ENCODE measurements at places on chromosomes 6 and 20.

- no peak for DNase-seq
These were observed 17.0 kb downstream of the RPS6KA2 start for GRCh38 chr6:166610069-166610468.

DNA sequence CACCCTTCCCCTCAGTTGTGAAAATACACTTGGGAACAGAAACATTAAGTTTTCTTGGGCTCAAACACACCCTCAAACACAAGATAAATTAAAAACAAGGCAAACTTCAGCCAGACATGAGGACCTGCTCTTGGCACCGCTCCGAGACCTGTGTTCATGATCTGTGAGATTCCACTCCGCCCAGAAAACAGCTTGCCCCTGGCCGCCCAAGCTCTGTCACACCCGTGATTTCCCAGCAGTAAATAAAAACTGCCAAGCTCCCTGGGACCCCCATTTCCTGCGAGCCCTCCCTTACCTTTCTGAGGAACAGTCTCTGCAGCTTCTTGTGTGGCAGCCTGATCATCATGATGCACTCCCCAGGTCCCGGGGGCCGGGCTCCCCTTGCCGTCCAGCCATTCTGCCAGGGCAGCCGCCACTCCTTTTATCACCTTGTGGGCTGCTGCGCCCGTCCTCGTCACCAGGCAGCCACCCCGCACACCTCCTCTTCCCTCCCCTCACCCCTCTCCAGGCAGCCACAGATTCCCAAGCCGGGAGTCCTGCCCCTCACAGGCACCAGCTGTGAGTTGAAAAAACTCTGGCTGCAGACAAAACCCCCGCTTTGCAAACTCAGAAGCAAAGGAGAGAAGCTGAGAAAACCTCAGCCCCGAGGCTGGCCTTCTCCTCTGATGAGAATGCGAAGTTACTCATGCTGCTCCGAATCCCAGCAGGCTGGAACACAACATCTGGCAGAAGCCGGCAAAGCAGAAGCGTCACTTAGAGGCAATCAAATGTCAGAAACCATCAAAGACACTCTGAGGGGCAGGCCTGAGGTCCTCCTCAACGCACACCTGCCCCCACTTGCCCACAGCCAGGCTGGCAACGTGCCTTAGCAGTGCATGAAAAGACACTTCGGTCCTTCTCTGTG, 130.4 kb upstream of the RPS6KA2 start:
- no peak for DNase-seq

DNA sequence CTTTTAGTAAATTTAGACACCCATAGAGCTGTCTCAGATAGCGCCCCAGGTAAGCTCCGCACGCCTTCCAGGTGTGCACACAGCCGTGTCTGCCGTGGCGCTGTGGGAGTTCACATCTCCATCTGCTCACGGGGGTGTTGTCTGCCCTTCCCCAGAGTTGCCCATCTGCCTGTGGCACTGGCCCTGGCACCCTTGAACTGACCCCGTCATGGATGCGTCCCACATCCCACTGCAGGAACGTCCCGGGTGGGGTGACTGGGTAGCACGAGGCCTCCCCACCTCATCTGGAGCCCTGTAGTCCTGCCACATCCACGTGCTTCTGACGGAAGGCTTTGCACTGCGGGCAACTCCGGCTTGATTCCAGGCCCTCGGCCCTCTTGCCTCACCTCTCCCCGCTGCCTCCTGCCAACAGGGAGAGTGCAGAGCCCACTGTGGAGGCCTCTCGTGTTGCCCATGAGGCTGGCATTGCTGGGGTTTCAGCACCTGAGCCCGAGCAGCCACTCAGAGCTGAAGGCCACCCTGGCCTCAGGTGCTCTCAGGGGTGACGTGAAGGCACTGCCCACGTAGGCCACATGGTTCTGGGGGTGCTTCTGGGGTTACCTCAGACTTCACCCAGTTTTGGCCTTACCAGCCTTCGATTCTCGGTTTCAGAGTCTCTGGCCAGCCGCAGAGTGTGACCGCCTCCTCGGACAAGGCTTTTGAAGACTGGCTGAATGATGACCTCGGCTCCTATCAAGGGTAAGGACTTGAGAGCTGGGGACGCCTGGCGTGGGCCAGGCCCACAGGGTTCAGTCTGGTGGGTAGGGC, 5.1 kb downstream of the ARFGAP1 start:
- DNase-seq, result no peak

DNA sequence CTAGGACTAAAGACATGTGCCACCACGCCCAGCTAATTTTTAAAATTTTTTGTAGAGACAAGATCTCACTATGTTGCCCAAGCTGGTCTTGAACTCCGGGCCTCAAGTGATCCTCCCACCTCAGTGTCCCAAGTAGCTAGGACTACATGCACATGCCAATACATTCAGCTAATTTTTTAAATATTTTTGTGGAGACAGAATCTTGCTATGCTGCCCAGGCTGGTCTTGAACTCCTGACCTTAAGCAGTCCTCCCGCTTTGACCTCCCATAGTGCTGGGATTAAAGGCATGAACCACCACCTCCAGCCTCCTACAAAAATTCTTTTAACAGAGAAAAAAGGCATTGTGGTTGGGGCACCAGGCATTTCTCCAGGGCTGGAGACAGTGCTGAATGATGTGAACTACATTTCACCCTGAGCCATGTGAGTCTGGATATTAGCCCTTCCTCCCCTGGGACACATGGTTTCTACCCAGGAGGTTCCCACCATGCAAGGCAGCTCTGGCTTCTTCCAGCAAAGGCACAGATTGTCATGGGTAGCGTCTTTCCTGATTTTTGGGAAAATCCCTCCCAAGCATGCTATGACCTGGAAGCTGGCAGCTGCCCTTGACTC, 36.3 kb upstream of the CMTR1 start:
- DNase-seq, result no peak

GRCh38 chr6:169326067-169326799, 72.6 kb upstream of the THBS2 start:
- no peak for DNase-seq

- DNase-seq, result no peak
These were observed 19.7 kb upstream of the GTSF1L start for GRCh38 chr20:43746344-43747137.

DNA sequence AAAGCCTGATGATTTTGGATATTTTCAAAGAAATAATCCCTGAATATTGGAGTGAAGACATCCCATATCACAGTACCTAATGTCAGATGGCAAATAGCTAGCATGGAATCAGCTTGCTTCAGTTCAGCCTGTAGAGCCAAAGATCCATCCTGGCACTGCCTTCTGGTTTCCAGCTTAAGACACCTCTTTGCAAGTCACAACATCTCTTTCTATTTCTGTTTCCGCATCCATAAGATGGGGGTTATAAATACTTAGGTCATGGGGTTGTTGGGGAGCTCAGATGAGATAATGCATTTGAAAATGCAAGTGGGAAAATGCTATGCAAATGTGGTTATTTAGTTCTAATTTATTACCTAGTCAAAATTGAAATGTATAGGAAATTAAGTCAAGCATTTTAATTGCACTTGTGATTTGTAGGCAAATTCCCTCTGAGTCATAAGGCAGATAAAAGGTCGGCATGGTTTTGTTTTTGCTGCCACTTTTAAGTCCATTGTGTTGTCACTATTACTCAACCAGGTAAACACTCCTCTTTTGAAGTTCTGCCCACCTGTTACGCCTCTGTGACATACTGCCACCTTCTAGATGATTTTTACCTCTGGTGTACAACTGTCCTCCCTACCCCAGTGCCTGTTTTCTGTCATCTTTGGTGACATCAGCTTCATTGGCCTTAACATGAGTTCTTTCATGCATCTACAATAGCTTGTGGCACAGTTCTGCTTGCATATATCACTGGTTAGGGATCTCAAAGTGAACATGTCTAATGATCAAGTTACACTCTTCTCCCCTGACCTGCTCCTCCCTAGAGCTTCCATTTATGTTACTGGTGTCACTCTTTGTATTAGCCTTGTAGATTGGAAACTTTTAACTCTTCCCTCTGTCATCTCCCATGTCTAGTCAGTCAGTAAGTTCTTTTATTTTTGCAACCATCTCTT, 96.6 kb downstream of the CDKAL1 start:
- DNase-seq, result no peak

GRCh38 chr6:137104926-137105325, 60.2 kb upstream of the IL20RA start:
- no peak for DNase-seq

DNA sequence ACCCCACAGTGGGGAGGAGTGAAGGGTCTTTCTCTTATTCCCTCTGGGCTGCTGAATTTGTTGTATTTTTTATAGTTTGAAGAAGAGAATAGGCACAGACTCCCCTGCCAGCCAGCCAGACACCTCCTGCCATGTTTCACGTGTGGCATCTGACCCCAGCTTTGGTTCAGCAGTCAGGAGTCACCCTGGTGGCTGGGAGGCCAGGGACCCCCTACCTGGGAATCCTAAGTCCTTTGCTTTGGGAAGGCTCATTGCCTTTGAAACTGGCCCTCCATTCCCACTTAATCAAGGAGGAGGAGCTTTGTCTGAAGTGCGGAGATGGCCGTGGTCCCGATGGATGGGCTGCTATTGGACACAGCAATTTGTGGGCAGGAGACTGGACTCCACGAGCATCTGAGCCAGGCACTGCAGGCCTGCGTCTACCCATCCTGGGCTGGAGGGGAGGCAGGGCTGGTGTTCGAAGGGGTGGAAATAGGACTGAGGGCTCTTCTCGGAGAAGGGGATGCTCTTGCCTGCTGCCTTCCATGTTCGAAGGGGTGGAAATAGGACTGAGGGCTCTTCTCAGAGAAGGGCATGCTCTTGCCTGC, 196.1 kb downstream of the DLL1 start:
- DNase-seq, result no peak

GRCh38 chr6:85476532-85476931, 26.6 kb downstream of the NT5E start:
- DNase-seq, result no peak

- DNase-seq, result no peak
These were observed 69.1 kb downstream of the GRIK2 start for GRCh38 chr6:101462576-101462975.

GRCh38 chr6:14017626-14018475, 93.1 kb downstream of the RNF182 start:
- DNase-seq, result no peak

DNA sequence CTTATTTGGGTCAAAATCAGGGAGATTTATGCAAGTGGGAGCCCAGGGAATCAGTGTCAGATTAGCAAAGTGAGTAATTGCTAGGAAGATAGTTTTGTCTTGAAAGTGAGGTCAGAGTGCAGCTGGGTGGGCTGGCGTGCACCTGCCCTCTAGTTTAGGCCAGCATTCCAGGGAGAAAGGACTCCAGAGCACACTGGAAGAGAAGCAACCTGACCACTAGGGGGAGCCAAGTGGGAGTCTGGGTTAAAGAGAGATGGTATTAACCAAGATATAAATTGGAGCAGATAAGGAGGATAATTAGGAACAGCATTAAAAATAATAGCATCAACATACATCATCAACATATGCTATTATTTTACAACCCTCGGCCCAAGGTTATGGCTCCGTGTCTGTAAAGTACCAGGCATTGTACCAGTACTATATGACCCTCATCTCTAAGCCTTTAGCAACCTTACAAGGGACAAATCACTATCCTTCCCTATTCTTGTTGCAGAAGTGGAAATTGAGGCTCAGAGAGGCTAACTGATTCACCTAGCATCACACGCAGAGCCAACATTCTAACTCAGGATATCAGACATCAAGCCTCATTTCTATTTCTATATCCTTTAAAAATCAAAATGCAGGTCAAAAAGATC, 57.8 kb downstream of the SLC2A10 start:
- DNase-seq, result no peak

GRCh38 chr6:78538002-78538401, 329.3 kb upstream of the IRAK1BP1 start:
- no peak for DNase-seq

GRCh38 chr6:88614316-88614877, 349.0 kb downstream of the RNGTT start:
- DNase-seq, result no peak

DNA sequence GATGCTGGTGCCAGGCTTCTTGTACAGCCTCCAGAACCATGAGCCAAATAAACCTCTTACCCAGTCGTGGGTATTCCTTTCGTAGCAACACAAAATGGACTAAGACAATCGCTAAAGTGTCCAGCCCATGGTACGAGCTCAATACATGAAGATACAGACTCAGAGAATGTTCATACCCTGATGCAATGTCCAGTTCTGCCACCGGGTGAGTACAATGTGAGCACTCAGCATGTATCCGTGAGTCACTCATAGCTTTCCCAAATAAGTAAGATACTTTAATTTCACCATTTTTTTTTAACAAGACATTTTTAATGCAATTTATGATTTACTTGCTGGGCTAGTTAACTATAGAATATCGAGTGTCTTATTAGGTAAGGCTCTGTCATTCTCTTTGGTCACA, 26.7 kb upstream of the PDE10A start:
- DNase-seq, result no peak

DNA sequence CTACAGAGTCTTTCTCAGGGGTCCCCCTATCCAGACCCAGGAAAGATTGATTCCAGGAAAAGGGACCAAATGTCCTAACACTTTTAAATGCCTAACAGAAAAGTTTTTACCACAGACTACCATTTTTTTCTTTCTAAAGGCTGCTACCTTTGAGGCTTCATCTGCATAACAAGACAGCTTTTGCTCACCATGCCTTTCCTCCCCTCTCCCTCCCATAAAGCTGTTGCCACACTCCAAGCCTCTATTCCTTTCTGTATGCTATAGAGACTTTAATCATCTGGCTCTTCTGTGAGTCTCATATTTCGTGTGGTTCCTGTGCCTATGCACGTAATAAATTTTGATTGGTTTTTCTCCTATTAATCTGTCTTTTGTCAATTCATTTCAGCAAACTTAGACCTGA, 26.0 kb upstream of the LIN28B start:
- no peak for DNase-seq

- DNase-seq, result no peak
These were observed 61.1 kb upstream of the SNX9 start for GRCh38 chr6:157761926-157762325.

GRCh38 chr6:125824946-125825771, 34.4 kb downstream of the NCOA7 start:
- DNase-seq, result no peak

- DNase-seq, result no peak
These were observed 54.7 kb downstream of the MRPL14 start for GRCh38 chr6:44072452-44072958.

GRCh38 chr6:79947191-79948186, at the start of gene ELOVL4:
Gene ELOVL4, minus strand, starts transcription at chr6:79947553. Its CDS starts 274 bp downstream, at chr6:79947279.
- DNase-seq, result peak; percentile 24

- DNase-seq, result no peak
These were observed 62.8 kb downstream of the ZFAND3 start for GRCh38 chr6:37882292-37882691.

- DNase-seq, result no peak
These were observed 672.2 kb downstream of the PRKN start for GRCh38 chr6:162055365-162055764.

DNA sequence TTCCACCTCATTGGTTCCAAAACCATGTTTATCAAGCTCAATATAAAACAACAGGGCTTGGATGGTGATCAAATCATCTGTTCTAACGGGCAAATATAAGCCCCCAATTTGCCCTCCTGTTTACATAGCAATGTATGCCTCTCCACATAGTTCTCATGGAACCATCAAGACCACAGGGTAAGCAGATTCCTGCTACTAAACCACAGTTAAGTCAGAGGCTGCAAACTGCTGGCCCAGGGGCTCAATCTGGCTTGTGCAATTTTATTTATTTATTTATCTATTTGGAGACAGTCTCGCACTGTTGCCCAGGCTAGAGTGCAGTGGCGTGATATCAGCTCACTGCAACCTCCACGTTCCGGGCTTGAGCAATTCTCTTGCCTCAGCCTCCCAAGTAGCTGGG, 18.9 kb upstream of the MTHFD1L start:
- DNase-seq, result no peak
